ENCODE measurements at places on chromosomes 3 and 15.

- no peak for DNase-seq
These were observed 172.4 kb downstream of the CHDH start for GRCh38 chr3:53673722-53674350.

- no peak for DNase-seq
These were observed 48.7 kb downstream of the ZPLD1 start for GRCh38 chr3:102483556-102483955.

DNA sequence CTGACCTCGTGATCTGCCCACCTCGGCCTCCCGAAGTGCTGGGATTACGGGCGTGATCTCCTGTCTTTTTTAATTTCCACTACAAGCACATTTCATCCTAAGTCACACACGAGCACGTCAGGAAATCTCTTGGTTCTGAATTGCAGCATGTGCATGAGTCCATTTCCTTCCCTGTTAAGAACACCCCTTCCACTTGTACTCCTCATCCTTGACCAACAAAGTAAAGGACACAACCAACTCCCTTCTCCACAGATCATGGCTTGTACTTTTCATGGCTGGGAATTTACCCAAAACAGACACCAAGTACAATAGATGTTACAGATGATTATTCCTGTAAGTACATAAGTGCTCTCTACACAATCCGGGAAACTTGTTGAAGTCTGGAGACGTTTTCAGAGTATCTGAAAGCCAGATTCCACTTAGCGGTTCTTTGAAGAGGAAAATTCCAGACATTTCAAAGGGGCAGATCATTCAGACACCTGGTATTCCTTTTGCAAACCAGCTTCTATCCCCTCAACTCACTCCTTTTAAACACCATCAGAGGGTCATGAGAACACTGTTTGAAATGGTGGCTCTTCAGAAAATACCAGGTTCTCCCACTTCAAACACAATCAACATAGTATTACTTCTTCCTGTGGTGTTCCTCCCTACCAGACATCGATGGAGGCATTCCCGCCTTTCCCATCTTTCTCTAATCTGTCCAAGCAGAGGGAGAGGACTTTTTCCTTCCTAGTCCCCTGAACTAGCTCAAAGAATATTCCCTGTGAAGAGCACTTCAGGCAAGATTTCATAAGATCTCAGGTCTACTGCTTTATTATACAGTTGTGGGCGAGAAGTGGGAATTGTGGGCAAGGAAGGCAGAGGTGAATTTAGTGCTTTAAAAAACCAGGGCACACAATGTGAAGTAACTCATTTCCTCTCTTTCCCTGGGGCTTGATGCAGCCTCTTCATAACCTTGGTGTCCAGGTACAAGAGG lies 80.1 kb upstream of the TSC22D2 start:
- no peak for DNase-seq

- no peak for DNase-seq
These were observed 1058.1 kb downstream of the NSUN3 start for GRCh38 chr3:95120921-95121320.

- DNase-seq: no peak
These were observed 301.8 kb downstream of the NLGN1 start for GRCh38 chr3:173699353-173699752.

- no peak for DNase-seq
These were observed 62.2 kb downstream of the DIPK2A start for GRCh38 chr3:144033863-144034262.

GRCh38 chr3:77303955-77304699 lies 264.2 kb downstream of the ROBO2 start:
- no peak for DNase-seq
